ENCODE measurements at places on chromosomes 7 and 10.

DNA sequence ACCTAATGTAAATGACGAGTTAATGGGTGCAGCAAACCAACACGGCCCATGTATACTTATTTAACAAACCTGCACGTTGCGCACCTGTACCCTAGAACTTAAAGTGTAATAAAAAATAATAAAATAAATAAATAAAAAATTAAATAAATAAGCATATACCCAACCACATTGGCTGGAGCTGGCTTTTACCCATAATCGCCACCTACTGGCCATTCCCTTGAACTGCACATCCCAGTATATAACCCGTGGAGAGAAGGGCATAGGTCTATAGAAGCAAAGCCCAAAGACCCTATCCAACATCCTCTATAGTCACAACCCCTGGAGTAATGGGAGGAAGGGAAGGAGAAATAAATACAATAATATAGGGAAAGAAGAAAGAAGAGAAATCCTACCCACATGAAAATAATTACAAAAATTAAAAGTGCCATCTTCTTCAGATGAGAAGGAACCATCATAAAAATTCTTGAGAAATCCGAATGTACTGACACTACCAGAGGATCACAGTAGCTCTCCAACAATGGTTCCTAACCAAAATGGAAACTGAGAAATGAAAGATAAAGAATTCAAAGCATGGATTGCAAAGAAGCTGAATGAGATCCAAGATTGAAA lies 65.6 kb downstream of the TWIST1 start:
- no peak for DNase-seq

DNA sequence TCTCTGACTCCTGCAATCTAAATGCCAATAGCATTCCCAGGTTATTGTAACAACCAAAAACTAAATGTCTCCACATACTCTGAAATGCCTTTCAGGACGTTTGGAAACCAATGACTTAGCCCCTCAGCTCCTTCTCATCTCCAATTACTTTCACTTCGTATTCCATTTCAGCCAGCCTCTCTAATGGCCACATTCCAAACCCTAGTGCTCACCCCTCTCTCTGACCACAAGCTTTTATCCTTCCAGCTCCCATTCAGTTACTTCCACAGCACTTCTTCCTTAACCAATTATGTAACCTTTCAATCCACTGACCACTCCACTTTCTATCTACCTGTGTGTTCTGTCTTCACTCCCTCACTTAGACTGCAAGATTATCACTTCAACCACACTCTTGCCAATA lies 4.3 kb downstream of the NOC3L start:
- peak; percentile 85 for DNase-seq

- DNase-seq: no peak
Observed at GRCh38 chr7:108613147-108613948, 43.7 kb downstream of the DNAJB9 start.

DNA sequence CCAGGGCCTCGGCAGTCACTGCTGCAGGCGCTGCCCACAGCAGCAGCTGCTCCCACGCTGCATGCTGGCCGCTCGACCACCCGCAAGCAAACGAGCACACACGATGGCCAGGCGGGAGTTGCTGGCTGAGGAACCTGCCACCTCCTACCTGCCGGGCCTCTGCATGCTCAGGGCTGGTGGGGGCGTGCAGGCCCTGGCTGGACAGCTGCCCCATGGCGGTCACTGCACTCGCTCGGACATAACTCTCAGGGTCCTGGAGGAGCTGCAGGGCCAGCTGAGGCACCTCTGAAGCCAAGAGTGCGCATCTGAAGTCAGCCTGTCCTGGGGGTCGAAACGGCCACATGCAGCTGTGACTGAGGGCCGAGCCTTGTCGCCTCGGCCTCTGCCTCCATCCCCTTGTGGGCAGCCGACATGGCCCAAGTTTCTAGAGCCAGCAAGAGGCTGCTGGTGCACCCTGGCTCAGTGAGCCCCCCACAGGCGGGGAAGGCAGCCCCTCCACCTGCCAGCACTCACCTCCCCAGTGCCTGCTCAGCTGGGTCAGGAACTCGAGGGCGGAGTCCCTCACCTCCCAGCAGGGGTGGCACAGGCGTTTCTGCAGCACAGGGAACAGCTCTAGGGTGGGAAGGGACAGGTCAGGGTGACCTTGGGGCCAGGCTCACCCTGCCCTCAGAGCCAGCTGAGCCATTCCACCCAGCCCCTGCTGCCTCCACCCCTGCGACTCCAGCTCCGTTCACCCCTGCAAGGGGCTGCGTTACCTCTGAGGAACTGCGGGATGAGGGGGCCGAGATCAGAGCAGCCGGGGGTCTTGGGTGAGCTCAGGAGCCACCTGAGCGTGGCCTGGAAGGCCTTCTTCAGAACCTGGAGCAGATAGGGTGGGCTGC lies 16.1 kb downstream of the BRAT1 start:
- no peak for DNase-seq

- no peak for DNase-seq
Observed at GRCh38 chr10:7153750-7154149, 257.1 kb downstream of the SFMBT2 start.

DNA sequence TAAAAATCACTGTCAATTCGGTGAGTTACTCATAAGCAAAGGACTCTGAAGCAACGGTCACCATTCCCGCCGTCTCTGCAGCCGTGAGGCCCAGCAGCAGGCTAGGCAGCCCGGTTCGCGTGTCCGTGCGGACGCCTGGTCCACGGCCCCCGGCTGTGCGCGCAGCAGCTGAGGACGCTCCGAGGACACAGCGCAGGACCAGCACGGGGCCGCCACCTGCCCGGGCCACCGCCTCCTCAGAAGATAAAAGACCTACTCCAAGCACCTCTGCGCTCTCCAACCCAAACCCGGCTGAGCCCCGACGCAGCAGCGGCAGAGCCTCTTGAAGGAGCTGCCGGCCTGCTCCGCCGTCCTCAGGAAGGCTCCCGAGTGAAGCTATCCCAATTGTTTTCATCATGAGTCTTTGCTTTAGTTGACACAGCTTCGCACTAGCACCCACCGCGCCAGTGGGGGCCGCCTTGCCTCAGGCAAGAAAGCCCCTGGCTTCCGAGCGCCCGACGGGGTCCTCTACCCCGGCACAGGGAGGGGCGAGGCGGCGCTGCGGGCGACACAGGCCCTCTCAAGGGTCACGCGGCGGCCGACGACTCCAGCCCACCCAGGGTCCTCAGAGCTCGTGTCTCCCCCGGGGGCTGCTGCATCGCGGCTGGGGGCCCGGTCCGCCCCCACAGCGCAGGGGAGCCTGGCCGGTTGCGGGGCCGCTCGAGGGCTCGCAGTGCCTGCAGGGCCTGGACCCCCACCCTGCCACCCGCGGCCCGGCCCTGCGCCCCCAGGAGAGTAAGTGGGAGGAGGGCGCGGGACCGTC lies 16.9 kb upstream of the GPR146 start:
- DNase-seq: no peak

GRCh38 chr10:3869036-3869435 lies 84.0 kb upstream of the KLF6 start:
- no peak for DNase-seq

GRCh38 chr10:117457071-117457810 lies 82.0 kb upstream of the PDZD8 start:
- DNase-seq: no peak

DNA sequence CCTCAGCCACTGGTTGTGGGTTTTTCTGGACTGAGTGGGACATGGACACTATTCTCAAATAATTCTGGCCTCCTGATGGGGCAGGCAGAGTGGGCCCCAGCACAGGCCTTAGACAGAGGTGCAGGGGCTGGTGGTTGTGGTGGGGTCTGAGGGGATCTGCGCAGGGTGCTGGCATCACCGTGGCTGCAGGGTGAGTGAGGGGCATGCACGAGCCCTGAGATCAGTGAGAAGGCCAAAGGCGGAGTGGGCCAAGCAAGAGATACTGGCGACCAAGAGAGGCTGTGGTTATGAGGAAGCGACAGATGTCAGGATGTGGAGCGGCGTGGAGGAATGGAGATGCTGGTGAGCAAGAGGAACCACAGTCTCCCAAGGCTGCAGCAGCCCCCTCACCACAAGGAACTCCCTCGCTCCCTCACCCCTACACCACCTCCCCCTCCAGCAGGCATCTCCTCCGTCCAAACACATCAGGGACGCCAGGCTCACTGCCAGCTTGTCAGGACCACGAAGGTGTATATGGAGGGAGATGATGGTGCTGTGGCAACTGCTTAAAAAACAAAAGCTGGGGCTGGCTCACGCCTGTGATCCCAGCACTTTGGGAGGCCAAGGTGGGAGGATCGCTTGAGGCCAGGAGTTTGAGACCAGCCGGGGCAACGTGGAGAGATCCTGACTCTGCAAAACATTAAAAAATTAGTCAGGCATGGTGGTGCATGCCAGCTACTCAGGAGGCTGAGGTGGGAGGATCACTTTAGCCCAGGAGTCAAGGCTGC lies 9.6 kb downstream of the PRF1 start:
- no peak for DNase-seq

GRCh38 chr7:152354061-152354460 lies 81.7 kb downstream of the KMT2C start:
- peak; percentile 40 for DNase-seq

GRCh38 chr10:12887780-12888179 lies 113.7 kb downstream of the CCDC3 start:
- no peak for DNase-seq

GRCh38 chr7:151081170-151082101 lies 827 bp upstream of the FASTK start:
- DNase-seq: no peak

DNA sequence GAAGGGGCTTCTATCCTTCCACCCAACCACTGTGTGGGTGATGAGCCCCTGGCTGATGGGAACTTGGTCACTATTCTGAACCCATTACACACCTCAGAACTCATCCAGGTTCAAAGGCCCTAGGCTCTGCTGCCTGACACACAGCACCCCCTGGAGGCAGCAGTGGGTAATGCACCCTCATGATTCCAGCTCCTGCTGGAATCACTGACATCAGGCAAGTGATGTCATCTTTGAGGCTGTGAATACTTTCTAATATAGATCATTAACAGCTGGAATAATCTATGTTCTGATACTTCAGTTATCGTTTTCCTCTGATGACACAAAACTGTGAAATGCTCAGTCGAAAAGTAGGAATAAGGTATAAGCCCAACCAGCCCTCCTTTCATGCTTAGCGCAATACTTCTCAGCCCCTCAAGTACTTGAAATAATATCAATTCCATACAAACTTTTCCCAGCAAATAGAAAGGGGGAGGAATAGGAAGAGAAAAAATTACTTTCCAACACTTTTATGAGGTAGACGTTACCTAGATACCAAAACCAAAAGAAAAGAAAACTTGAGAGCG lies 7.5 kb upstream of the RBP3 start:
- no peak for DNase-seq

DNA sequence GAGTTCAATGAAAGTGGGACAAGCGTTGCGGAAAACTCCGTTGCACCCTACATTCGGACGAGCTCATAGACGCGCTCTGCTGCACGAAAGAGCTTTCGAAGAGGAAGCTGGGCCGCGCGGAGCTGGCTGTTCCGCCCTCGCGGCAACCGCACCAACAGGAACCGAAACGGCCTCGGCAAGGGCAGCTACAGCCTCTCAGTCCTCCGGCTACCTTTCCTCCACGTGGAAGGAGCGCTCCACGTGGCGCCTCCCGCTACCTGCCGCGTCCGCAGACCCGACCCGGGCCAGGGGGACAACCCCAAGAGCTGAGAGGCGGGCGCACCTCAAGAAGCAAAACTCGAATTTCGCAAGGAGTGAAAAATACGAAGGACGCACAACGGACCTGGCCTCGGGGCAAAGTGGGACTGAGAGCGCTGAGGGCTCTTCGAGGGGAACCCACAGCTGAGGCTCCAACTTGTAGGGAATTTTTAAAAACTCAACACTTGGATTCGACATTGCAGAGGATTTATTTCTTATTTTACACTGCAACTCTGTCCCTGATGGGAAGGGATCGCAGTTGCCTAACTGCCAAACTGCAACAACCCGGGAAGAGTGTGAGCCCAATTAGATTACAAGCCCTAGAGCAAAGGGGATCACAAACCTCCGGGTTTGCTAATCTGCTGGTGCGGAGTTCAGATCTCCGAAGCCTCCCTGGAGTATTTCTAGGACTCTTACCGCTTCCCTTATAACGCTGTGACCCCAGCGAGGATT lies 1.4 kb downstream of the HPSE2 start:
- DNase-seq: no peak
